Hematopoietic multipotent progenitor cell treated with erythropoietin and hydrocortisone succinate and interleukin-3 and kit ligand, for 15 days (in vitro differentiated cells): ENCODE measurements at places on chromosomes 11 and 22.

DNA sequence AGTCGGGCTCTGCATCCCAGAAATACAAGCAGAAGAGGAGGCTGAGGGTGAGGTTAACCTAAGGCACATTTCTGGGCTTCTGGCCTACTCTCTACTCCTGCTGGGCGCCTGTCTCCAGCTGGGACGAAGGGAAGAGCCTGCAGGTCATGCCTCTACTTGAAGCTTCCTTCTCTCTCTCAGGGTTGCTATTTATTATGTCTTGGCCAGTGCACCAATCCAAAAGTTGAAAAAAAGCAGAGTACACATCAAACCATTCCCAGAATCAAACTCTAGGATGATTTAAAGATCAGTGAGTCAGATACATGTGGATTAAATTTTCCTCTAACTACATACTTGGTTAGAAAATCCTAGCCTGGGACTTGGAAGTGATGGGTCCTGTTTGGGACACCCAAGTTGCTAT is 60.2 kb upstream of the CDON start:
- no peak for DNase-seq

DNA sequence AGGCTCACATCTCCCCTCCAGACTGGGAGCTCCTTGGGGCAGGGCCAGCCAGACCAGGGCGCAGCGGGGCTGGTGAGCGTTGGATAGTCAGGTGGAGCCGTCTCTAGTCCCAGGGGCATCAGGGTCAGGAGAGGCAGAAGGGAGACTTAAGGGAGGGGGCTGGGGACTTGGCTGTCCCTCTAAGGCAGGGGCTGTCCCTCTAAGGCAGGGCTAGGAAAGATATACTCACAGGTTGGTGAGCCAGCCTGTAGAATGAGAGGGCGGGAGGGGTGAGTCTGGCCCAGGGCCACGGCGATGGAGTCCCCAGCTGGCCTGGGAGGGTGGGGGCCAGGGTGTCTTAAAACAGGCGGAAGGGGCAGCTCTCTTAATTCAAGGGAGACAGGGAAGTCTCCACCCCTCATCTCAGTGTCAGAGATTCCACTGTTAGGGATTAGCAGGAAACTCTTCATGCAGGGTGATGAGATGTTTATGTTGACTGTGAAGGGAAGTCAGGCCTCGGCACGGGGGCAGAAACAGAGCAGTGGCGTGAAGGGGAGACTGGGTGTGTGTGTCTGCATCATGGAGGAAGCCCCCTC is 11.3 kb downstream of the P2RY2 start:
- no peak for DNase-seq

GRCh38 chr11:11967669-11968510 is 40.5 kb downstream of the DKK3 start:
- DNase-seq: no peak

DNA sequence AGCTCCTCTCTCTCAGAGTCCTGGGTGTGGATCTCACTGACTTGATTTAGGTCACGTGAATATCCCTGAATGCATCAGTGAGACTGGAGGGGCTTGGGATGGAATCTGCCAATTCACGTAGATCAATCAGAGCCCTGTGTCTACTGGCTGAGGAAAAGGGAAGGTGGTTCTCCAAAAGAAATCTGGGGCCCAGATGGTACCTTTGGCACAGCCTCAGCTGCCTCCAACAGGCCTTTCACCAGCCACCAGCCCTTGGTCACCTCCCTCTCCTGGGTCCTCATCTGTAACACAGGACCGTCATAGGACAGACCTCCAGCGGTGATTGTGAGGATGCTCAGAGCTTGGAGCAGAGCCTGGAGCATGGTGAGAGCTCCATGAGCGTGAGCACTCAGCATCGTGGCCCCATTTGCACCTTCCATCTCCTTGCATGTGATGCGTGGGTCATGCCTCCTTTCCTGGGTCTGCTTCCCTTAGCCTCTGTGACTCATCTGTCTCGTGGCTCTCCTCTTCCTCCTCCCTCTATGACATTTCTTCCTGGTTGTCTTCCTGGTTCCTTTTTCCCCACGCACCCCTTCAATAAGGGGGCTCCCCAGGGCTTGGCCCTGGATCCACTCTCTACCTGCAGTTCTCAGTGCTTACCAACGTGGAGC is 7.5 kb upstream of the MIEF1 start:
- no peak for DNase-seq

- no peak for DNase-seq
These were observed 81.5 kb downstream of the STK33 start for GRCh38 chr11:8512547-8512946.

DNA sequence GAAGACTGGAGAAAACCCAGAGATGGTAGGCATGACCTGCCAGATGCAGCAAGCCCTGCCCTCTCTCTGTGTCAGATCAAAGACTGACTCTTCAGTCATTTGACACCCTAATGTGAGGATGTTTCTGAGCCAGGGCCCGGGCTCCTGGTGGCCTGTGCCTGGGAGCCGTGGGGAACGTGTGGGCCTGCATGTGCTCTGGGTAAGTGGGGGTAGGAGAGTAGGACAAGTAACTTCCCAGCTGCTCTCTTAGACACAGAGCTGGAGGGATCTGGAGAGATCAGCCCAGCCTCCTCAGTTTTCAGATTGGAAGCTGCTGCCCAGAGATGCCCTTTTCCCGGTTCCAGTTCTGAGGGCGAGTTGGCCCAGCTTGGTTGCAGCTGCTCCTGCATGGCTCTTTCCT is 110.8 kb downstream of the TEAD1 start:
- no peak for DNase-seq

DNA sequence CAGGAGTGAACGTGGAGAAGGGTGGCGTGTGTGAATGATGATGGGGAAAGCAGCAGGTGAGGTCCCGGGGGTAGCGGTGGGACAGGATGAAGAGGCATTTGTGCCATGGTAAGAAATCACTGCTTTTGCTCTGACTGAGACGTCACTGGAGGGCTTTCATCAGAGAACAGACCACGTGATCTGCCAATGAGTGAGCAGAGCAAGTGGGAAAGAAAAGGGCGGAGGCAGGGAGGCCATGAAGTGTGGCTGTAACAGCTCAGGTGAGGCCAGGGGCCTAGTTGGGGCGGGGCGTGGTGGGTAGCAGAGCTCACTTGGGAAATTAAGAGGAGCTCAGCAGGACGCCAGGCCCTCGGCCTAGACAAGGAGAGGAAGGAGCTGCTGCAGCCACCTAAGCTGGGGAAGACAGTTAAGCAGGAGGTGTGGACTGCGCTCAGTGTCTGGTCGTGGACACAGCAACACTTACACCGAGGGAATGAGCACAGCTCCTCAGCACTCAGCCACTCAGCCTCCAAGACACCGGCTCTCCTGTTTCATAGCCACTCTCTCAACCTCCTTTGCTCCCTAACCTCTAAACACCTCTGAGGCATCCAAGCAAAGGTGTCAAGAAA is 14.1 kb upstream of the TMEM121B start:
- DNase-seq: no peak
